ENCODE measurements at places on chromosomes 1 and 21. TPM values are rescaled to one million over a fixed set of nuclear protein-coding genes. Genes with fewer than 3 reads are reported as not detected.

The CFHR3 gene
- not detected for total RNA-seq

- no peak overlapping the region for H3K27ac ChIP-seq
- H3K4me3 ChIP-seq: no peak overlapping the region
- H3K4me1 ChIP-seq: no peaks in the 10 kb centered on the region
Measured at GRCh38 chr1:218673170-218673569, 328.0 kb downstream of the TGFB2 start.

The SAMD11 gene
- total RNA-seq: 33.9 TPM

DNA sequence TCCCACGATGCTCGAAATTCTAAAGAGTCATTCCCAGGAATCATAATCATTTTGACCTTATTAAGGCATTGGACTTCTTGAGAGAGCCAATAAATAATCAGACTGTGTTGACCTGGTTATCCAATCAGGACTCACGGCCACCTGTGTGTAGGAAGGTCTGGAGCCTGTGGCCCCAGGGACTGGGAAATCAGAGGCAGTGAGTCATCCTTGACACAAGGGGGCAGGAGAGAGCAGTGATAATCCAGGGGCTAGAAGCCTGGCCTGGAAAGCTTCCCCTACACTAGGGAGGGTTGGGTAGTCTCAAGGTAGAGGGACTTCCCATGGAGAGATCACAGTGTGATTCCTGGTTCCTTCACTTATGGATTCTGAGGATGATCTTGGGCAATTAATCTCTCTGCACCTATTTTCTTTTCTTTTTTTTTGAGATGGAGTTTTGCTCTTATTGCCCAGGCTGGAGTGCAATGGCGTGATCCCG is 4.7 kb downstream of the MR1 start:
- H3K36me3 ChIP-seq: no peaks in the 10 kb centered on the region
- H3K4me3 ChIP-seq: no peak overlapping the region
- no peak for DNase-seq
- H3K4me1 ChIP-seq: peaks cover 56% of the 10 kb centered on the region
- H3K27me3 ChIP-seq: no peaks in the 10 kb centered on the region
- no peak overlapping the region for H3K27ac ChIP-seq

The LCE1A gene
- total RNA-seq: not detected

GRCh38 chr21:33412832-33413519 is 9.8 kb downstream of the IFNGR2 start:
- no peaks in the 10 kb centered on the region for H3K27me3 ChIP-seq
- no peak overlapping the region for H3K27ac ChIP-seq
- DNase-seq: no peak
- peaks cover 32% of the 10 kb centered on the region for H3K36me3 ChIP-seq
- H3K4me1 ChIP-seq: peaks cover 41% of the 10 kb centered on the region
